Smooth muscle cell of the umbilical artery (primary cell): ENCODE measurements at places on chromosomes 7 and 10. TPM values are rescaled to one million over a fixed set of nuclear protein-coding genes. Genes with fewer than 3 reads are reported as not detected.

The HOXA10 gene
- total RNA-seq: 13.7 and 26.7 TPM in 2 replicates

The PHYH gene
- 14.8 and 15.3 TPM in 2 replicates for total RNA-seq

The EN2 gene
- under 0.01 TPM in 1 of 2 replicates, not detected in the other for total RNA-seq

The HTR5A gene
- total RNA-seq: not detected in 2 replicates

The INMT gene
- total RNA-seq: 0.30 TPM in 1 of 2 replicates, not detected in the other
